ENCODE measurements at places on chromosomes 5 and 9. TPM values are rescaled to one million over a fixed set of nuclear protein-coding genes. Genes with fewer than 3 reads are reported as not detected.
A peak's percentile ranks its signal among the peaks of the same experiment; 100 is the strongest.

PIP5KL1 gene
- 2.6 TPM for total RNA-seq

ADGRD2 gene
- total RNA-seq: not detected

LRRTM2 gene
- total RNA-seq: 0.39 TPM

SNCB gene
- not detected for total RNA-seq

CDX1 gene
- total RNA-seq: not detected

PLPP6 gene
- total RNA-seq: 30.9 TPM

KIF27 gene
- total RNA-seq: 8.5 TPM

HTR1A gene
- total RNA-seq: not detected

CXCL14 gene
- total RNA-seq: not detected

GPR150 gene
- 0.13 TPM for total RNA-seq

BASP1 gene
- total RNA-seq: 394 TPM

GRCh38 chr9:134858051-134858841 lies 22.4 kb upstream of the FCN2 start:
- H3K27me3 ChIP-seq: no peaks in the 10 kb centered on the region
- no peak overlapping the region for H3K4me3 ChIP-seq
- peak; percentile 8 for DNase-seq
- no peak overlapping the region for H3K27ac ChIP-seq

GRCh38 chr5:56816546-56817081 lies 1.3 kb downstream of the MAP3K1 start:
- H3K27me3 ChIP-seq: no peaks in the 10 kb centered on the region
- peaks cover 15% of the 10 kb centered on the region for H3K4me1 ChIP-seq
- H3K4me3 ChIP-seq: peak overlapping the region; percentile 92
- peak; percentile 83 for DNase-seq
- H3K27ac ChIP-seq: peak overlapping the region; percentile 85
- H3K36me3 ChIP-seq: no peaks in the 10 kb centered on the region

GRCh38 chr5:14880688-14881087 lies 9.1 kb upstream of the ANKH start:
- no peaks in the 10 kb centered on the region for H3K4me1 ChIP-seq
- H3K4me3 ChIP-seq: no peak overlapping the region
- H3K27me3 ChIP-seq: peaks cover 14% of the 10 kb centered on the region
- DNase-seq: no peak

GRCh38 chr9:136597141-136597885 lies 51.5 kb upstream of the NOTCH1 start:
- no peak overlapping the region for H3K27ac ChIP-seq
- H3K4me3 ChIP-seq: no peak overlapping the region

- no peak for DNase-seq
- H3K27me3 ChIP-seq: no peaks in the 10 kb centered on the region
- no peak overlapping the region for H3K27ac ChIP-seq
- H3K4me3 ChIP-seq: no peak overlapping the region
- H3K4me1 ChIP-seq: no peaks in the 10 kb centered on the region
- peaks cover 32% of the 10 kb centered on the region for H3K36me3 ChIP-seq
These were observed 35.8 kb downstream of the ZNF782 start for GRCh38 chr9:96818533-96818932.

- no peak for DNase-seq
- no peaks in the 10 kb centered on the region for H3K36me3 ChIP-seq
- no peak overlapping the region for H3K4me3 ChIP-seq
These were observed 23.3 kb downstream of the CSF2 start for GRCh38 chr5:132096904-132097303.

DNA sequence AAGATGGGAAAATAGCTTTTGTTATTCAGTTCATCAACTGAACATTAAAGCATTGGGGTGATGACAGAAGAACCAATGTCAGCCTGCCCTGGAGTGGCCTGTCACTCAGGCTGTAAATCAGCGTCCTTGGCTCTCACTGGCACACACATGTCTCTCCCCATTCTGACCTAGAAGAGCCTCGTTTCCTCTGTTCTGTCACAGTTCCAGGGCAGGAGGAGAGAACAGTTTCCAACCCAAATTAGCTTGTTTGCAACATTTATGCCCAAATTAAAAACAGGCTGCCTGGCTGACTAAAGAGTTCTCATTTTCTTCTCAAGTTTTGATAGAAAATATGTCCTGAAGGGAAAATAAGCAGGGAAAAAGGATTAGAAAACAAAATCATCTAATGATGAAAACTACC lies 520.1 kb downstream of the CHSY3 start:
- no peaks in the 10 kb centered on the region for H3K36me3 ChIP-seq
- no peaks in the 10 kb centered on the region for H3K4me1 ChIP-seq
- H3K27me3 ChIP-seq: no peaks in the 10 kb centered on the region
- DNase-seq: no peak

DNA sequence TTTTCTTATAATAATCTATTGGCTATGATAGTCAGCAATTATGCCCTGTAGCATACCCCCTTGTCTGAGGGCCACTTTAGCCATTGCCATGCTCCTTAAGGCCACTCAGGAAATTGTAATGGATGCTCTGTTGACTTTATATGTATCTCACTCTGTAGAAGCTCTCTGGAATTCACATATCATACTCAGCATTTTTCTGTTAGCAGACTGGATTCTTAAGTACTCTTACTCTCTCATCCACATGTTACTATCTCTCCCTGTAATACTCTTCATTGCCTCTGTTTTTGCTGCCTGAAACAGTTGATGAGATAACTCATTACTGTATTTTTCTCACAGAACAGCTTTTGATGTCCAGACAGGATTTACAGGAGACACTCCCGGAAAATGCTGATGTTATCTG lies 24.2 kb downstream of the TMEM232 start:
- H3K27ac ChIP-seq: no peak overlapping the region
- H3K27me3 ChIP-seq: peaks cover 8% of the 10 kb centered on the region
- no peaks in the 10 kb centered on the region for H3K36me3 ChIP-seq
- no peak overlapping the region for H3K4me3 ChIP-seq
- no peak for DNase-seq

DNA sequence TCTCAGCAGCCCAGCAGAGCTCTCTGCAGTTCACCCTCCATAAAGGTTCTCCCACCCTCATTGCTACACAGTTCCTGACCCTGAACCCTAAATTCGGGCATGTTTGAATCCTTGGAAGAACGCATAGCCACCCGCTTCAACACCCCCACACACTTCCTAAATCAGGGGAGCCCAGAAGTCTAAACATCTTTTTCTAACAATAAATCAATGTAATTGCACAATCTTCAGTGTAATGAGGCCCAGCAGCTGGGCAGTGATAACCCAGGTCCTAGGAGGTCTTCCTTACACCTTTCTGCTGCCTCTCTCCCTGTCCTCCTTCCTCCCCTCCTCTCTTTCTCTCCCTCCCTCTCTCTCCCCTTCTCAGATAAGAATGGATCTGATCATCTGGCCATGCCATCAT lies 88.0 kb downstream of the IRX2 start:
- H3K27me3 ChIP-seq: no peaks in the 10 kb centered on the region
- no peaks in the 10 kb centered on the region for H3K4me1 ChIP-seq
- H3K4me3 ChIP-seq: no peak overlapping the region
- no peak for DNase-seq
- no peak overlapping the region for H3K27ac ChIP-seq

- no peaks in the 10 kb centered on the region for H3K36me3 ChIP-seq
- H3K4me1 ChIP-seq: no peaks in the 10 kb centered on the region
- DNase-seq: no peak
- no peak overlapping the region for H3K27ac ChIP-seq
These were observed 61.9 kb downstream of the PGM5 start for GRCh38 chr9:68418259-68418845.

DNA sequence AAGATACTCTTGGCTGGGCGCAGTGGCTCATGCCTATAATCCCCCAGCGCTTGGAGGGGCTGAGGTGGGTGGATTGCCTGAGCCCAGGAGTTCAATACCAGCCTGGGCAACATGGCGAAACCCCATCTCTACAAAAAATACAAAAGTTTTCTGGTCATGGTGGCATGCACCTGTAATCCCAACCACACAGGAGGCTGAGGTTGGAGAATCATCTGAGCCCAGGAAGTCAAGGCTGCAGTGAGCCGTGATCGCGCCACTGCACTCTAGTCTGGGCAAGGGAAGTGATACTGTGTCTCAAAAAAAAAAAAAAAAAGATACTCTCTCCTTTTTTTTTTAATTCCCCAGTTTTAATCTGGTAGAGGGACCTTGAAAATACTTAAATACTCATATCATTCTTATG lies 15.0 kb downstream of the ANKRD33B start:
- no peak overlapping the region for H3K4me3 ChIP-seq
- DNase-seq: no peak
- H3K4me1 ChIP-seq: no peaks in the 10 kb centered on the region

GRCh38 chr5:96730586-96730985 lies 68.4 kb downstream of the CAST start:
- H3K4me3 ChIP-seq: no peak overlapping the region
- no peaks in the 10 kb centered on the region for H3K4me1 ChIP-seq
- no peak overlapping the region for H3K27ac ChIP-seq
- no peaks in the 10 kb centered on the region for H3K27me3 ChIP-seq
- no peak for DNase-seq
- no peaks in the 10 kb centered on the region for H3K36me3 ChIP-seq

- H3K4me3 ChIP-seq: no peak overlapping the region
- no peaks in the 10 kb centered on the region for H3K4me1 ChIP-seq
- H3K27ac ChIP-seq: no peak overlapping the region
These were observed 158.4 kb upstream of the NR4A3 start for GRCh38 chr9:99663297-99663696.

- DNase-seq: no peak
- H3K4me3 ChIP-seq: no peak overlapping the region
- H3K27me3 ChIP-seq: peaks cover 29% of the 10 kb centered on the region
- H3K36me3 ChIP-seq: no peaks in the 10 kb centered on the region
These were observed 19.2 kb upstream of the ACSL6 start for GRCh38 chr5:132030610-132031009.

- H3K36me3 ChIP-seq: no peaks in the 10 kb centered on the region
- no peak overlapping the region for H3K4me3 ChIP-seq
- H3K27ac ChIP-seq: no peak overlapping the region
- H3K27me3 ChIP-seq: peaks cover 1% of the 10 kb centered on the region
- H3K4me1 ChIP-seq: no peaks in the 10 kb centered on the region
- no peak for DNase-seq
These were observed 243.2 kb upstream of the RGMB start for GRCh38 chr5:98530224-98530623.

DNA sequence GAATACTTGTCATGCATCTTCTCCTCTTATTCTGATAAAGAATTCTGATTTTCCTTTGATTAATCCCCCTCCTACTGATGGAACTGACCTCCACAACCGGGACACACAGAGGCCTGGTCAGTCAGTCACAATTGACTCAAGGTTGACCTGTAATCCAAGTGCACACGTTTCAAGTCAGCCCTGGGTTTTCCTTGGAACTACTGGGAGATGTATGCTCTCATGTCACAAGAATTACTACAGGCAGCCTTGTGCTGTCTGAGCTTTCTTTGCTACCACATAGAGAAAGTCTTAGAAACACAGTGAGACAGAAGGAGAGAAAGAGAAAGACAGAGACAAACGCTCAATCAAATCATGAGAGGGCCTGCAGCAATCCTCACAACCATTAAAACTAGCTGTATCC lies 345.8 kb downstream of the PDE4D start:
- H3K36me3 ChIP-seq: no peaks in the 10 kb centered on the region
- no peaks in the 10 kb centered on the region for H3K27me3 ChIP-seq
- DNase-seq: no peak
- H3K4me3 ChIP-seq: no peak overlapping the region
- H3K27ac ChIP-seq: no peak overlapping the region

DNA sequence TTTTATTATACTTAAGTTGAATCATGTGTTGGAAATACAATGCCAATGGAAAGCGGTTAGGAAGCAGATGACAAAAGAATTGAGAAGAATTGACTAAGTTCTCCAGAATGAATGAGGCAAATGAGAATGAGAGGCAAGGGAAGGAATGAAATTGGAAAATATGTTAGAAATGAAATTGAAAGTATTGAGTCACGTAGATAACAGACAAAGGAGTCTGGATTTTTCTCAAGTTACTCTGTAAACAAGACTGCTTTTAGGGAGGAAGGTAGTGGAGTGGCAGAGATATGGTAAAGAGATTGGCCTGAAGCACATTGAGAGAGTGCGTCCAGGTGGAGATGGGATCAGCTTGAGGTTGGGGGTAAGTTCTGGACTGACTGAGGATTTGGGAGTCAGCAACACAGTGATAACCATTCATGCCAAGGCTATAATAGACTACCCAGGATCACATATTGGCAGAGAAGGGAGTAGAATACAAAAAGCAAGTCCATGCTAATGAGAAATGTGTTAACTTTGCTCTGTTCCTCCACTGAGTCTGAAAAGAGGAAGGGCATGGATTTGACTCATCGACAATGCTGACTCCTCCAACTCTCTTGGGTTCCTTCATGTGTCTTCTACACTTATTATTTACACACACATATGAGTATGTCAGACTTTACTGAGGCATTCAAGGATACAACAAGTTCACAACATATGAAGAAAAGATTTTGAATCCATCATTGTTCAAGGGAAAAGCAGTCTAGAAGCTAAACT lies 814.2 kb upstream of the ZNF608 start:
- no peak overlapping the region for H3K4me3 ChIP-seq
- no peak for DNase-seq
- peaks cover 2% of the 10 kb centered on the region for H3K27me3 ChIP-seq
- H3K4me1 ChIP-seq: no peaks in the 10 kb centered on the region

- H3K36me3 ChIP-seq: no peaks in the 10 kb centered on the region
- no peaks in the 10 kb centered on the region for H3K27me3 ChIP-seq
- no peak overlapping the region for H3K27ac ChIP-seq
- DNase-seq: no peak
These were observed 173.0 kb downstream of the PCSK1 start for GRCh38 chr5:96260009-96260408.

GRCh38 chr9:113431191-113431590 lies 20.6 kb downstream of the C9orf43 start:
- DNase-seq: no peak
- H3K36me3 ChIP-seq: no peaks in the 10 kb centered on the region
- no peaks in the 10 kb centered on the region for H3K27me3 ChIP-seq
- no peak overlapping the region for H3K4me3 ChIP-seq
- H3K27ac ChIP-seq: no peak overlapping the region
